SW480 (cell line): ENCODE measurements at places on chromosomes 5 and 9.

DNA sequence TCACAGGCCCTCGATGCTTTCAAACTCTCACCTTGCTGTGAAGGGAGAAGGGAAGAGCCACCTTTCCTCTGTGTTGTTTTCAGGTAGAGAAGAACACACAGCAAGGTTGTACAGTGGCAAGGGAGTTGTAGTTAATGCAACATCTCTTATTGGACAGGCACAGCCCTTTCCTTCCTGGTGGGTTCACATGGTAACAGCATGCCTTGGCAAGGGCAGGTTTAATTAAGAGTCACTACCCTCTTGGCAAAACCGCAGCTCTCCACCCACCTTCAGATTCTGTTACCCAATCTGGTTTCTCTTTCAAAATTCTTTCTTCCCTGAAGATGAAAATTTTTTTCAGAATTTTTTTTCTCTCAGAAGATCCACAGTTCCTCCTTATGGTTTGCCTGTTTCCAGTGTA, 253.1 kb downstream of the TLR4 start:
- peak; percentile 11 for DNase-seq

GRCh38 chr9:19629488-19629887, 159.3 kb downstream of the SLC24A2 start:
- no peak for DNase-seq

DNA sequence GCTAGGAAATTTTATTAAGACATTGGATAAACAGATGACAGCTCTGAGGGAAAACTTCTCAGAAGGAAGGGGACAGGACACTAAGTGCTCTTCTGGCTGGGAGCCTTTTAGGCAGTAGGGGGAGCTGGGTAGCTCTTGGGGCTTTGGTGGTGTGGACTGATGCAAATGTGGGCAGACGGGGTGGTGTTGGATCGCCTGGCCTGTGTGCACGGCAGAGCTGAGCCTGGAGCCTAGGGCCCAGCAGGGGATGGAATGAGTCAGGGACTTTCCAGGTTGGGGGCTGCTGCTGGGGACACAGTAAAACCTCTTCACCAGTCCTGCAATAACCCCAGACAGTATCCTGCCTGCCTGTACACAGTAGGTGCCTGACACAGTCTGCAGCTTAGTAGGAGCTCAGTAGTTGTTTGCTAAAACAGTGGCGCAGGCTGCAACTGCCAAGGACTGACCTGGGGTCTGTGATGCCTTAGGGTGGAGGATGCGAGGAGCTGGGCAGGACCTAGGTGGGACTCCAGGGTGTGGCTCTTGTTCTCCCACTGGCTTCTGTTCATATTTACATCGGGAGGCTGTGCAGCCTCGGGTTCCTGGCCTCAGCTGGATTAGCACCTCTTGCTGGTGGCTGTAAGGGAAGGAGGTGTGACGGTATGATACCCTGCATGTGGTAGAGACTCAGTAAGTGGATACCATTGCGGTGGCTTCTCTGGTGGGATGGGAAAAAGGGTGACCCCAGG, 83.8 kb downstream of the DAB2IP start:
- peak; percentile 74 for DNase-seq

DNA sequence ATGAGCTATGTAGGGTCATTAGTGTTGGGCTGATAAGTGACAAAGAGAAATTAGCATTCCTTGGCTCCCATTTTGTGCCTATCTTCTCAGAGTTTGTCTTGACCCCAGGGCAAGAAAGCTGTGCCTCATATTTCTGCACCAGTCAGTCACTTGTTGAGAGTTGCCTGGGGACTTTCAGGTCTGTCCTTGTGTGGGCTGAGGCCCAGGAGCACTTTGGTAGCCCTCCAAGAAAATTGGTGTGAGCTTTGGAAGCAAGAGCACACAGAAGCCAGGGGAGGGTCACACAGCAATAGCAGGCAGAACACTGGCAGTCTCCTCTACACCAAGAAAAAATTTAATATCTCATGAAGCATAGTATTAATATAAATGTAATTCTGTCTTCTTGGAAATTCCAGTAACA, 239.9 kb downstream of the NPR3 start:
- no peak for DNase-seq

DNA sequence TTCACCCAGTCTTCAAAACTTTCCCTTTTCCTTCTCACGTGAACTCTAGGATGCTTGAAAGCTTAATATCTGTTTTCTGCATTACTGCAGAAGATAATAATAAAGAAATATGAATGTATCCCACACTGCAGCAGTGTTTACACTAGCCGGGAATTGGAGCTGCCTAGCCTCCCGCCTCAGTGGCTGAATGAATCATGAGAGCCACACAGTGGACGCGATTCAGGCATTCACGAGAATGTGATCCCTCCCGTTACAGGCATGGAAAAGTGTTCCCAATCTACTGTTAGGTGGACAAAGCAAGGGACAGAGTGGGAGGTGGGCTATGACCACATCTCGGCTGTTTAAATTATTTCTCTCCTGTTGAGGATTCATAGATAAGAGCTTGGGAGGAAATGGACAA, 69.4 kb upstream of the CTSL start:
- DNase-seq: no peak

GRCh38 chr9:104635456-104635855, 17.5 kb upstream of the OR13C9 start:
- DNase-seq: no peak

- DNase-seq: no peak
These were observed 7.8 kb upstream of the MTMR12 start for GRCh38 chr5:32320576-32320975.

DNA sequence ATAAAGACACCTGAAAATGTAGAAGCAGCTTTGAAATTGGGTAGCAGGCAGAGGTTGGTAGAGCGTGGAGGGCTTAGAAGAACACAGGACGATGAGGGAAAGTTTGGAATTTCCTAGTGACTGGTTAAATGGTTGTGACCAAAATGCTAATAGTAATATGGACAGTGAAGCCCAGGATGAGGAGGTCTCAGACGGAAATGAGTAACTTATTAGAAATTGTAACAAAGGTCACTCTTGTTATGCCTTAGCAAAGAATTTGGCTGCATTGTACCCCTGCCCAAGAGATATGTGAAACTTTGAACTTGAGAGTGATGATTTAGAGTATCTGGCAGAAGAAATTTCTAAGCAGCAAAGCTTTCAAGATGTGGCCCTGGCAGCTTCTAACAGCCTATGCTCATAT, 382.5 kb downstream of the KCNN2 start:
- no peak for DNase-seq

DNA sequence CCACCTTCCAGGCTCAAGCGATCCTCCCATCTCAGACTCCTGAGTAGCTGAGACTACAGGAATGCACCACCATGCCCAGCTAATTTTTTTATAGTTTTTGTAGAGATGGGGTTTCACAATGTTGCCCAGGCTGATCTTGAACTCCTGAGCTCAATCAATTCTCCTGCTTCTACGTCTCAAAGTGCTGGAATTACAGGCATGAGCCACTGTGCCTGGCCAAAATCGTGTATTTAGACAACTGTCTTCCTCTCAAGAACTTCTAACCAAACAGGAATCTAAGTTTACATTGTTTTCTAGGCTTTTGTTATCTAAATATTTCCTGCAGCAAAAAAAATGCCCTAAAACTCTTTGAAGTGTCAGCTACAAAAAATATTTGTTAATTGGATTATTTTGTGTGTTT, 78.8 kb downstream of the NLN start:
- no peak for DNase-seq

GRCh38 chr9:73213300-73213699, 61.6 kb downstream of the ANXA1 start:
- DNase-seq: no peak

- no peak for DNase-seq
These were observed 114.1 kb downstream of the MLLT3 start for GRCh38 chr9:20508242-20508641.

DNA sequence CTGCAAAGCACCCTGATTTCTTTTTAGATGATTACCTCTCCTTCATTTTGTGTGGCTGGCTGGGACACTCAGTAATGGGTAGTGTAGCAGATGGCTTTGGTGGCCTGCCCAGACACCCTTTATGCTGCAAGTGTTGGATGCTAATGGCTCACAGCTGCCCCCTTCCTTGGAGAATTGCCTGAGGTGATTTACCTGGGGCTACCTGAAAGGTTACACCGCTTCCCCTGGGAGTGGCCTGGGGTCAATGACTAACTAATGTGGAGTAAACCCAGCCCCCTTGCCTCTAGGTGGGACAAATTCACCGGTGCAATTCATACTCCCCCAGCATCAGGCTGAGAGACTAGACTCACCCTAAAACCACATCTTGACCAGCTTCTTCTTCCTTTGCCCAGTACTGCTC, 23.5 kb upstream of the HAND1 start:
- no peak for DNase-seq

DNA sequence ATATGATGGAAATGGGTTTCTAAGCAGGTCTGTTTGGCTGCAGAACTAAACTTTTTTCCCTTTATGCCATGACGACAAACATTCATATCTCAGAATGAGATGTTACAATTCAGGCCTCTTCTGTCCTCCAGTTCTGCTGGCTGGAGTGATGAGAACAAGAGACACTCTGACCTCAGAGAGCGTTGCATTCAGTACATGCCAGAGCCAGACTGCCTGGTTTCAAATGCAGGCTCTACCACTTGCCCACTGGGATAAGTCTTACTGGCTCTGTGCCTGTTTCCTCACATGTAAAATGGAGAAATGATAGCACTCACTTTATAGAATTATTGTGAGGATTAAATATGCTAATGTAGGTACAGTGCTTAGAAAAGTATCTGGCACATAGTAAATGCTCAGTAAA, 24.8 kb upstream of the TOMM5 start:
- no peak for DNase-seq

DNA sequence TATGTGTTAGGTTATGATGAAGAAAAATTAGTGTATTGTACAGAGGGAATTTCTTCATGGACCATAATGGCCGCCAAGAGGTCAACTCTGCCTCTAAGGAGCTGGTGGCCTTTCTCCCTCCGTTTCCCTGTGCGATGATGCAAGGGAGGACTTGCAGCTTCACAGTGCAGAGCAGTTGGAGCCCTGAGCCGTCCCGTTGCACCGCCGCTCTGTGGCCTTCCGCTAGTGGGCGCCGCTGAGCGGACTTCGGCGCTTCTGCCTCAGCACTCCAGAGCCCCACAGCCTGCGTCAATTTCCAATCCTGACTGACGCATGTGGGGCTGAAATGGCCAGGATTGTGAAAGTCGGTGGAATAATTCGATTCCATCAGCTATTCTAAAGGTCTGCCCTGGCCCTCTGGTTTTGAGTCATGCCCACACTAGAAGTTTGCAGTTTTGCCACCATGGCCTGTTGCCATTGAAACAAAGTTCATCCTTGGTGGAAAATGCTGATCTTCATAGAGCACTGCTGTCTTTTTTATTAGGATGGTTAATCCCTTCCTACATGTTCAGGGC, 22.7 kb upstream of the LECT2 start:
- DNase-seq: no peak

GRCh38 chr5:181088289-181088688, 42.7 kb downstream of the OR2V1 start:
- DNase-seq: peak; percentile 31

GRCh38 chr9:136389396-136389795, 10.6 kb downstream of the SNAPC4 start:
- DNase-seq: no peak
